ENCODE measurements at places on chromosomes 1 and 21.

- DNase-seq: no peak
Observed at GRCh38 chr1:115829023-115829674, 11.8 kb downstream of the NHLH2 start.

DNA sequence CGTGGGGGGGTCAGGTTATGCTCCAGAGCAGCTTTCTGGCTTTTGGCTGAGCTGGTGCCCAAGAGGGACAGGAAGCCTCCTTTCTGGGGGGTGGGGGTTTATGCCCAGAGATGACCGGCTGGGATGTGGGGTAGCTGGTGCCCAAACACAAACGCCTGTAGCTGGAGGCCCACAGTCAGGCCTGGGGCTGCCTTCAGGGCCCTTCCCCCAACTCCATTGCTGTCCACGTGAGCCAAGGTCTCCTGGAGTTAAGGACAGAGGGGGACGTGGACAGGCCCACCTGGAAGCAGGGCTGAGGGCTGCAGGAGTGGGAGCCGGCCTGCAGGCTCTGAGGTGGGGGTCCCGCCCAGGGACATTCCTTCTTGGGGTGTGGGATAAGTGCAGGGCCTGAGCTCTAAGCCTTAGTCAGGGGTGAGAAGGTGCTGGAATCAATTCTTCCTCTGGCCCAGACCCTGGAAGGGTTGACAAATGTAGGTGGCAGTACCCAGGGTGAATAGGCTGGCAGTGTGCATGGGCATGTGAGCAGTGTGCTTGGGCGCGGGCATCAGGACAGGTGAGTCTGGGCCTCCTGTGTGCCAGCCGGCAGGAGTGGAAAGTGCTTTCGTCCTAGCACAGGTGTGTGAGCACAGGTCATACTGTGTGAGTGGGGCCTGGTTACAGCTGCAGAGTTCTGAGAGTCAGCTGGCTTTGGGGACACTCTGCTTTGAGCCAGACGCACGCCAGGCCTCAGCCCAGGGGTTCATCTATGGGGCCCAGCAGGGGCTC lies 6.8 kb downstream of the CPLANE2 start:
- DNase-seq: no peak

GRCh38 chr1:11352816-11353799 lies 80.1 kb downstream of the UBIAD1 start:
- no peak for DNase-seq

GRCh38 chr1:246785494-246786111 lies 61.4 kb downstream of the SCCPDH start:
- no peak for DNase-seq

- DNase-seq: no peak
Observed at GRCh38 chr1:231936983-231937775, 310.6 kb downstream of the DISC1 start.

- DNase-seq: no peak
Observed at GRCh38 chr21:40194185-40194980, 327.1 kb downstream of the PCP4 start.

- no peak for DNase-seq
Observed at GRCh38 chr1:235054936-235055335, 73.7 kb downstream of the TOMM20 start.

- peak; percentile 20 for DNase-seq
Observed at GRCh38 chr1:96236156-96236739, 485.3 kb upstream of the PTBP2 start.

DNA sequence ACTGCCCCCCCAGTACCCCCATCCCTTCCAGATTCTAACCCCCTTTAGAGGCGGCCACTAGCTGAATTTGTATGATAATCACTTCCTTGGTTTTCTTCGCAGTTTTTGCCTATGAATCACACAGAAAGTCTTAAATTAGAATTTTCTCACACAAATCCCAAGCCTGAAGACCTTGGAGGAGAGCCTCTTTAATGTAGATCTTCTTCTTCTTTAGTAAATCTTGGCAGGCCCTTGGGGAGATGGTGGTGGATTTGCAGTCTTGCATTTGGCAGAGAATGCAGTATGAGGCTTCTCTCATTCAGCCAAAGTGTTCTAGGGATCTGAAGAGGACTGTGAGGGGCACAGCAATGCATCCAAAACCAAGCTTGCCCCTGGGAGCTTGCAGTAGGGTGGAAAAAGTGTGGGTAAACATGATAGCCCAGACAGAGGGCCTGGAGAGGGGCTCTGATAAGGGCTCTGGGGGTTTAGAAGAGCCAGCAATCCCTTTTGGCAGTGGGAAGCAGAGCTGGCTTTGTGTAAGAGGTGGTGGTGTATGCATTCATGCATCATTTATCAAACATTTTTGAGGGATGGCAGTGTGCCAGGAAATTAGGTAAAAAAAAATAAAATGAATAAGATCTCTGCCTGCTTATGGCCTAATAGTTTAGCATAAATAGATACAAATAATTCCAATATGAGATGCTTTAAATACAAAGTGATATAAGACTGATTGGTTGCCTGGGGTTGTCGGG lies 7.7 kb upstream of the CDC42 start:
- DNase-seq: no peak

DNA sequence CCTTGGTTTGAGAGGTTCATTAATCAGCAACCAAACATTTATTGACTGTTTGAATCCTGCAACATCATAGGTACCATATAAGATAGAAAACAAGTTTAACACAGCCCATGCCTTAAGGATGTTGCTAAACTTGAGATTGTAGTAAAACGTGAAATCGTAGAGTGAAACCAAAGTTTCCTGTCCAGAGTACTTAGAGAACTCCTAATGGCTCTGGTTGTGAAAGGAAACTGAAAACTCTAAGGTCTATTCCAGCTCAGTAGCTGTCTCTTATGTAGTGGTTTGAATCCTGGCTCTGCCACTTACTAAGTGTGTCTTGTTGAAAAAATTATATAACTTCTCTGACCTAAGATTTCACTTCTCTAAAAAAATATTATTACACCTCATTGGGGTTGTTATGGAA lies 310.9 kb downstream of the NTNG1 start:
- DNase-seq: no peak

DNA sequence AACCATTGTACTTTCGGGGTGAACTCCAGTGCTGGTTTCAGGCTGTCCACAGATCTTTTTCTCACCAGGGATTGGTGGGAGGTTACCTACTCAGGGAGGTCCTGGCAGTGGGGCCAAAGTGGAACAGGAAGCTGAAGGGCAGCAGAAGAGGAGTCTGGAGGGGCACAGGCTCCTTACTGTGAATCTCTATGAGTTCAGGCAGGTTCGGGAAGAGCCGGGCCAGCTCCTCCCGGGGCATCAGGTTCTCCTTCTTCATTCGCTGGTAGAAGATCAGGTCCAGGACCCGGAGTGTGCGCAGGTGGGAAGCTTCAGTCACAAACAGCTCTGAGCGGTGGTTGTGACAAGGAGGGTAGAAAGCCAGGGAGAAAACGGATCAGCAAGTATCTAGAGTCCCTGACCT lies 26.7 kb downstream of the LRRC71 start:
- DNase-seq: no peak

- DNase-seq: no peak
Observed at GRCh38 chr1:231706934-231707333, 80.3 kb downstream of the DISC1 start.

DNA sequence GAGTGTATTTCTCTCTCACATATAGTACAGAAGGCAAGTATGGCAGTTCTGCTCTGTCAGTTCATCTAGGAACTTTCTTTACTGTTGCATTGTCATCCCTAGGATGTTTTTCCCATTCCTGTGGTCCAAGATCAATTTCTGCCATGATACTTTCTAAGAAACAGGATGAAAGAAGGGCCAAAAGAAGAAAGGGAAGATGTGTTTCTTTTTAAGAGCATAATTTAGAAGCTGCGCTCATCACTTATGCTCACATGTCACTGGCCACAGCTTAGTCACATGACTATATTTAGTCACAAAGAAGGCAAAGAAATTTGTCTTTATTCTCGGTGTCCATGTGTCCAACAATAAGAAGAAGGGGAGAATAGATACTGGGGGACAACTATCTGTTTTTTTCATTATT lies 7.0 kb upstream of the MAST2 start:
- DNase-seq: no peak

DNA sequence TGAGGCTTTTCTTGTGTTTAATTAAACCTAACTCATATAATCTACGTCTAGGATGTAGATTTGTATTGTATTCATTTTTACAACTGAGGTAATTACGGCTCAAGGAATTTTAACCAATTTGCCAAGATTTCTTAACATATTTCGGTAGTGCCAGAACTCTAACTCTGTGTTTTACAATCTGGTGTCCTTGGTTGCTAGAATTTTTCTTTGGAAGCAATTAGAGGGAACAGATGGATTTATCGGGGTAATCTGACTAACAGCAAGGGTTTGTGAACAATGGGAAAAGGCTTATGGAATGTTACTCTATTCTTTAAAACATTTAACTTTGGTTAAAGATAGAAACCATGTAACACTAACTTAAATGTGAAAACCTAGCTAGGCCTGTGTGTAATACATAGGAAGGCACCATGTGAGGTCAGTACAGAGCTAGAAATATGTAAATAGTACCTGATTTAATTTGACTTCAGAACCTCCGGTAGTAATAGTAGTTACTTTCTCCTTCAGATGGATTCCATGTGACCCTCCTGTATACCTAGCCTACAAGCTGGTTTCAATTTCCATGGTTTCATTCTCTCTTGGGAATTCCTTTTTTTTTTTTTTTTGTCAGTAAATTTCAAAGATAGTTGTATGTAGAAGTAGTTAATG lies 1.2 kb downstream of the MTF2 start:
- DNase-seq: no peak

DNA sequence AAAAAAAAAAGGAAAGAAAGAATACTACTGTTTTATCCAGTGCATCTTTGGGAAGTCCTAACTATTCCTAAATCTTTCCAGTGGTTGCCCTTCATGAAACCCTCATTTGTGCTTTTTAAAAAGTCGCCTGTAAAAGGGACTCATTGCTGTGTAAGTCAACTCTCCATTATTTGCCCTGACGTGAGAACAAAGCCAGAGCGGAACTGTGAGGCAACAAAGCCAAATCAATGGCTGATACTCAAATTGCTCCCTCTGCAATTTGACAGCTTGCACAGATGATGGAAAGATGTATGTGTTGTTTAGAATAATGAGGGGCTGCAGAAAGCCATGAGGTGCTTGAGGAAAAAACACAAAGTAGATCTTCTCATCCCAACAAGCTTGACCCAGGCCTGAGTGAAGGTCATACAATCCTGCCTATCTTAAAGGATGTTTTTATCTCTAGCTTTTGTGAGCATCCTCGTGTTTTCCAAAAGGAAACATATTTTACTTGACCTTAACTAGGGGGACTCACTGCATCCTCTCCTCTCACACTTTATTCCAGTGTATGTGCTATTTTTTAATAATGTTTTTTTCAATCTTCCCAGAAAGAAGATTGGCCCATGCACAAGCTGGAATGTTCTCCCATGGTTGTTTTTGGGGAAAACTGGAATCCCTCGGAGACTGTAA lies 33.4 kb downstream of the SMYD2 start:
- DNase-seq: no peak

GRCh38 chr1:174399211-174399610 lies 48.6 kb upstream of the GPR52 start:
- no peak for DNase-seq

GRCh38 chr1:172820475-172821158 lies 161.7 kb downstream of the FASLG start:
- DNase-seq: no peak

DNA sequence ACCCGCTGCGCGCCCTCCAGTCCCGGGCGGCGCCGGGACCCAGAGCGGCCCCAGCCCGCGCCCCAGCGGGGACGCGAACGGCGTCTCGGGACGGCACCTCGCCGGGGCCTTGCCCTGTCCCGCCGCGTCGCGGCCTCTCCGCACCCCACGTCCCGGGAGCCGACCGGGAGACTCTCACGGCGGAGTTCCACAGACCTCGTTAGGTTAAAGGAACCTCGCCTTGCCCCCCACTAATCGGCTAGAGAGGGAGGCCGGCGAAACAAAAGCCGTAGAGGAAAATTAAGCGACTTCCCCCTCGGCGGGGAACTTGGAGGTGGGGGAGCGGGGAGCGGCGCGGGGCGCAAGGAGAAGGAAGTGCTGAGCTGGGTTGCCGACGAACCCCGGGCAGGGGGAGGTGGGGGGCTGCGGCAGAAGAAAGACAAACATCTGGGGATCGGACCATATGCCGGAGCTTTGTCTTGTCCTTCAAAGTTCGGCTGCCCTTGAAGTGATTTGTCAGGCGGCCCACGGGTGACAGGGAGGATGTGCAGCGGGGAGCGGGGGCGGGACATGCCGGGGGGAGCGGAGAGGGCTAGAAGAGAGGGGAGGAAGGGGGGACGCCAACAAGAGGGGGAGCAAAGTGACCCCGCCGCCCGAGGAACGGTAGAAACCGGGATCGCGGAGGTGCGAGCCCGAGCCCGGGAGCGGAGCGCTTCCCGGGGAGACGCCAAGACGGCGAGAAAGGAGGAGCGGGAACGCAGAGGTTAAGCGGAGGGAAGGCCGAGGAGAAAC lies 120.0 kb upstream of the RRP15 start:
- DNase-seq: peak; percentile 41

- no peak for DNase-seq
Observed at GRCh38 chr1:221695301-221695700, 46.6 kb downstream of the DUSP10 start.

- no peak for DNase-seq
Observed at GRCh38 chr1:70090141-70090540, 115.2 kb downstream of the LRRC40 start.

- no peak for DNase-seq
Observed at GRCh38 chr1:167161242-167161641, 59.4 kb upstream of the POU2F1 start.

DNA sequence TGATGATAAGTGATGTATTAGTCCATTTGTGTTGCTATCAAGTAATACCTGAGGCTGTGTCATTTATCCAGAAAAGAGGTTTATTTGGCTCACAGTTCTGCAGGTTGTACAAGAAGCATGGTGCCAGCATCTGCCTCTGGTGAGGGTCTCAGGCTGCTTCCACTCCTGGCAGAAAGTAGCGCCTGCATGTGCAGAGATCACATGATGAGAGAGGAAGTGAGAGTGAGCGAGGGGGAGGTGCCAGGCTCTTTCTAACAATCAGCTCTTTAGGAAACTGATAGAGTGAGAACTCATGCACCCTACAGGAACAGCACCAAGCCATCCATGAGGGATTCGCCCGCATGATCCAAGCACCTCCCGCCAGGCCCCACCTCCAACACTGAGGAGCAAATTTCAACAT lies 2.2 kb upstream of the FHAD1 start:
- DNase-seq: no peak

GRCh38 chr1:53557369-53557768 lies 98.2 kb downstream of the DMRTB1 start:
- DNase-seq: peak; percentile 0

GRCh38 chr1:214587165-214587564 lies 15.8 kb upstream of the CENPF start:
- DNase-seq: no peak

GRCh38 chr1:233209481-233209880 lies 86.0 kb downstream of the PCNX2 start:
- no peak for DNase-seq

DNA sequence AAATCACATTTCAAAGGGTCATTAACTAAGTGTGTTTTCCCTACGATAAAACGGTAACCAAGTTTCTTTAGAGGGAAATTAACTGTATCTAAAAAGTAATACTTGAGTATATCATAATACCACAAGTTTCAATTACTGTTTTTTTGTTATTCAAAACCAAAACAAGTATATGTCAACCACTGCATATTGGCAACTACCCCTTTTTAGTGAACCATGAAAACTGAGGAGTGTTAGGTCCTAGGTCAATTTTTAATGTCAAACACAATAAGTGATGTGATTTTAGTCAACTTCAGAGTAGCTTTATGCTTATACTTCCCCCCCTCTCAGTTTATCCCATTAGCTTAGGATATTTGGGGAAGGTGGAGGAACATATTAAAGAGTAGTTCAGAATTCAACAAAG lies 10.4 kb downstream of the NSL1 start:
- no peak for DNase-seq
